Amniotic stem cell (primary cell): ENCODE measurements at places on chromosomes 11 and 22.

GRCh38 chr22:21921729-21922128 is 30.9 kb downstream of the PPM1F start:
- no peak for DNase-seq

DNA sequence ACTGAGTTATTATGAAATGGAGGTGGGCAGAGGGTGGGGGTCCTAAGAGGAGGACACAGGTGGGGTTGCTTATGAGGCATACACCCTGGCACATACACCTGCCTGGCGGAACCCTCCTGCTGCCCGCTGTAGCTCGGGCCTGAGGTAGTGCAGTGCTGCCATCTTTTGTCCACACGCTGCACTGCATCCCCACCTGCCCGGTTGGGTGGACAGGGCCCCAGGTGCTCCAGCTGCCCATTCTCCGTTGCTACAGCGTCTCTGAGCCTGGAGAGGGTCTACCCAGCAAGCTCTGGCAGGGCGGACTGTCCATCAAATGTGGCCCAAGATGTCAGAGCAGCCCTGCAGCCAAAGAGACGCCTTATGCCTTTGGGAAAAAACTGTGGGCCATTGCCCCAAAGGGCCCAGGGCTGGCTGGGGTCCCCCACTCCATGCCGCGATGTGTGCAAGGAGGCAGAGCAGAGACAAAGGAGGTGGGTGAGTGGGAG is 131.2 kb downstream of the BUD13 start:
- DNase-seq, result no peak

DNA sequence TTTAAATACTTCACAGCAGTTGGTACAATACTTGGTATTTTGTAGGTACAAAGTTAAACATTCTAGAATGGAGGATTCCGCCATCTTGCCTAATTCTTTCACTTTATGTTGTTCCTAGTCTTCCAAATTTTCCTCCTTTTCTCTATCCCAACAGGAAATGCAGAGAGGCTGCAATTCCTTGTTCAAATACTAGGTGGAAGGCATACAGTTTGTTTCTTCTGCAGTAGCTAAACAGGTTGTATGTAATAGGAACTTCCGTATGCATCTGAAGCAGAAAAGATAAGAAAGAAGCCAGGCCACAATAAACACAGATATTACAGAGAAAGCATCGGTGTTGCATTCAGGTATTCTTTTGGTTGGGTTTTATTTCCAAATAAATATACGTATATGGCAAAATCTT is 186.4 kb upstream of the MTMR2 start:
- DNase-seq, result no peak

- peak; percentile 93 for DNase-seq
Measured at GRCh38 chr11:103035791-103036434, 56.0 kb downstream of the DCUN1D5 start.

DNA sequence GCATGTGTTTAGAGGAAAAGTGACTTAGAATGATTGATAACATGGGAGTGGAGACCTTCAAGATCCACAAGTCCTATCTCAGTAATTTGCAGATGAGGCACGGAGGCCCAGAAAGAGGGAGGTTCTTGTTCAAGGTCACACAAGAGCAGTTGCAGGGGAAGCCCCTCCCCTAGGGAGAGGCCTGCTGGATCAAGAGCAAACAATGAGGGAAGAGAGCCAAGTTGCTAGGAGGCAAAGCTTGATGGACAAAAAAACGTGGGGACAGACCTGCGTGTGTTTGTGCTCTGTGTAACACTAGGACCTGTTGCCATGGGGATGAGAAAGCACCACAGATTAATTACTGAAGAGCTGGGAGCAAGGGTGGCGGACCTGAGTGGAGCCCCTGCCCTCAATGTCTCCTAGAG is 6.4 kb upstream of the MFRP start:
- no peak for DNase-seq

GRCh38 chr11:22670830-22671229 is 4.4 kb downstream of the GAS2 start:
- no peak for DNase-seq

DNA sequence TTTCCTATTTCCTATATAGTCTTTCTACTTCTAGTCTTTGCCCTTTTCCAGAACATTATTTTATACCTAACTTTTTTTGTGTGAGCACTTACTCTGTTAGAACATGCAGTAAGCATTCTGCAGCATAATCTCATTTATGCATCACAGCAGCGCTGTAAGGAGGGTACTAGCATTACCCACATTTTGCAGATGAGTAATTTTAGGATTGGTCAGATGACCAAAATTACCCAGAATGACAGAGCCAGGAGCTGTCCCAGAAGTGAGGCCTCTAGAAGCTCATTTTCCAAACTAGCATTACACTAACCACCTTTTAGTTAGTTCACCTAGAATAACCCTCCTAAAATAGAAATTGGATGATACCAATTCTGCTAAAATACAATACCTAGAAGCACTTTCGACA is 47.1 kb upstream of the ARHGAP32 start:
- no peak for DNase-seq

DNA sequence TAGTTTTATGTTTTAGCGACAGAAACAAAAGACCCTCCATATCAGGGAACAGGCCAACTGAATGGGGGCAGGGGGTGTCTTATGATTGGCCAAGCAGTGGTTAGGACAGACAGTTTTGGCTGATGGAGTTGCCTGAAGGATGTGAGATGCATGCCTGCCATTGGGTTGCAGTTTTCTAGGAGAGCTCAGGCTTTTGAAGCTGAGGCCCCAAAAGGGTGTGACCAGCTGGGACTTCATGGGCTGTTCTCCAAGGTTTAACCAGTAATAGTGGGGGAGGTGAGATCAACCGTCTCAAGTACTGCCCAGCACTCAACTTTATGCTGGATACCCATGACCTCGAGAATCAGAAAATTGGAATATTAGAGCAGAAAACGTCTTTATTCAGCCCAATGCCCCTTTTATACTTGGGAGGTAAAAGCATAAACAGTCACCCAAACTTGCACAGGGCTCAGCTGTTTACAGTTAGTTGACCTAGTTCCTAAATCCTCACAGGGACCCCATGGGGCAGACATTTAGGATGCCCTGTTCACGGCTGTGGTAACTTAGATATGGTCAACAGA is 13.5 kb downstream of the DTX4 start:
- no peak for DNase-seq

DNA sequence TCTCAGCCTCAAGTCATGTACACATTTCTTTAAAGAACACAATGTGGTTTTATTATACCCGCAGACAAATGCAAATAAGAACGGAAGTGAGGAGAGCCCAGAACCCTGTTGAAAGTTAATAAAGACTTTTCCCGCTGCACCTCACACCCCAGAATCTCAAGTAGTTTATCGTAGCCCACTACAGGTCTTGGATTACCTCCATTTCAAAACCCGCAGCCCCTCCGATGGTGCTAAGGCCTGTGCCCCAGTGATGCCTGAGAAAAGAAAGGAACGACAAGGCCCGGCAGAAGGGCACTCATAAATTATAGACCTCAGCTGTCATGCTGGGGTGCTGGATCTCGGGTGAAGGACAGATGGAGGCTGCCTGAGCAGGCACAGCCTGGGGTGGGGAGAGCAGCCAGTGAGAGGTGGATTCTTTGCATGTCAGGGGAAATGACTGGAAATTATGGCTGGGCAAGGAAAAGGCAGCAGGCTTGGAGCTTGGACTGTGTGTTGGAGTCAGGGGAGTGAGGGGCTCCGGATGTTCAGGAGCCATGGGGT is 354.1 kb downstream of the NTM start:
- no peak for DNase-seq

DNA sequence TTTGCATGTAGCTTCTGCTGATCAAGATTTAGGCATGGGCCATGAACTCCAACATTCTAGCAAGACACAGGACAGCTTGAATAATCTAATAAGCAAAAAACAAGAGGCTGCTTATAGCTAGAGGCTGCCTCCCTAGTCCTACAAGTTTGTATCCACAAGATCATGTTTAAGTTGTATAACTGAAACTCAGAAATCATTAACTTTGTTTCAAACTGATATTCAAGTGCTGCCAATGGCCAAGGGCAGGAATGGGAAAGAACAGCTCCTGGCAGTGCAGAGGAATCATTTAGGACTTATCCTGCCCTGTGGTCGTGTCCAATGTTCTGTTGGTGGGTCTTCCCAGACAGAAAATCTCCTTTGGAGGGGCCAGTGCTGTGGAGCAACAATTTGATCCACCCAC is 209.6 kb upstream of the DDI1 start:
- no peak for DNase-seq

DNA sequence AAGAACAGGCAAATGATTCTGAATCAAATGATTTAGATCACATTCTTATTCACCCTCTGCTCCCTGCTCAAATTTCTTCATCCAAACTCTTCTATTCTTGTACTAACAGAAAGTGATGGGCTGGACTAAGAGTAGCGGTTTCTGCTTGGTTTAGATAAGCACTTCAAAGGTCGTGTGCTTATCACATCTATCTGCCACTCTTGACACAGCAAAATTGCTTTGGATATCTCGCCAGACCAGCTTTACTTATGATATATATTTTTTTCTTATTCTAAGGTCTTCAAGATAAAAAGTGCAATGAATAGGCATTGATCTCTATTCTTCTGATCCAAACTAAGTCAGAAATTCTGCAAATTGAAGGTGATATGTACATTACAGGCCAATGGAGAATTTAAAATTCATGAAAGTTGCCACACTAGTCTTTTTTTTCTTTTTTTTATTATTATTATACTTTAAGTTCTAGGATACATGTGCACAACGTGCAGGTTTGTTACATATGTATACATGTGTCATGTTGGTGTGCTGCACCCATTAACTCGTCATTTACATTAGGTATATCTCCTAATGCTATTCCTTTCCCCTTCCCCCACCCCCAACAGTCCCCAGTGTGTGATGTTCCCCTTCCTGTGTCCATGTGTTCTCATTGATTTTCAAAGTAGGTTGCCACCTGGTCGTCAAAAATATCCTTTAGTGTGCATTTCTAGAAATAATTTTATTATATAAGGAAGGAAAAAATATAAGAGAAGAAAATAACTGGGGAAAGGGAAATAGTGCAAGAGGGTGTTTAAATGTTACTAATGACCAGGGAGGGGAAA is 1941.0 kb upstream of the RAG2 start:
- no peak for DNase-seq

GRCh38 chr11:2267851-2268728 is 2.3 kb downstream of the ASCL2 start:
- no peak for DNase-seq

- DNase-seq, result no peak
Measured at GRCh38 chr11:111759376-111759775, 6.8 kb downstream of the PPP2R1B start.

- DNase-seq, result no peak
Measured at GRCh38 chr11:47177846-47178245, 1.2 kb upstream of the ARFGAP2 start.

DNA sequence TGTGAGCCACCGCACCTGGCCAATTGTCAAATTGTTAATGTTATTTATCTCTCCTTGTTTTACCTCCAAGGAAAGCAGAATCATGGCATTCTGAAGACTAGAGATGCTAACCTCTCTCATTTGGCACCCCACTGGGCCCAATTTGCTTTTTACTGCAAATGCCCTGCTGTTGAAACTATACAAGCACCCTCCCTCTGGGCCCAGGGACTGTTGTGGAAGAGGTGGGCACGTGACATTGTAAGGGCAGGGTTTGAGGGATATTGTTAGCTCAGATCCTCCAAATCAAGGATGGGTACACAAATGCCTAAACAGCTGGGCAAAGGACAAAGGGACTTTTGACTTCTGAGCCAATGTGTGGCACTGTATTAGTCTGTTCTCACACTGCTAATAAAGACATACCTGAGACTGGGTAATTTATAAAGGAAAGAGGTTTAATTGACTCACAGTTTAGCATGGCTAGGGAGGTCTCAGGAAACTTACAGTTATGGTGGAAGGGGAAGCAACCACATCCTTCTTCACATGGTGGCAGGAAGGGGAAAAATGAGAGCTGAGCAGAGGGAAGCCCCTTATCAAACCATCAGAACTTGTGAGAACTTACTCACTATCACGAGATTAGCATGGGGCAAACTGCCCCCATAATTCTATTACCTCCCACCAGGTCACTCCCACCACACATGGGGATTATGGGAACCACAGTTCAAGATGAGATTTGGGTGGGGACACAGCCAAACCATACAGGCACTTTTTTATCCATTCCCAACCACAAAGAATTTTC is 6.5 kb upstream of the ALDH3B2 start:
- DNase-seq, result no peak

DNA sequence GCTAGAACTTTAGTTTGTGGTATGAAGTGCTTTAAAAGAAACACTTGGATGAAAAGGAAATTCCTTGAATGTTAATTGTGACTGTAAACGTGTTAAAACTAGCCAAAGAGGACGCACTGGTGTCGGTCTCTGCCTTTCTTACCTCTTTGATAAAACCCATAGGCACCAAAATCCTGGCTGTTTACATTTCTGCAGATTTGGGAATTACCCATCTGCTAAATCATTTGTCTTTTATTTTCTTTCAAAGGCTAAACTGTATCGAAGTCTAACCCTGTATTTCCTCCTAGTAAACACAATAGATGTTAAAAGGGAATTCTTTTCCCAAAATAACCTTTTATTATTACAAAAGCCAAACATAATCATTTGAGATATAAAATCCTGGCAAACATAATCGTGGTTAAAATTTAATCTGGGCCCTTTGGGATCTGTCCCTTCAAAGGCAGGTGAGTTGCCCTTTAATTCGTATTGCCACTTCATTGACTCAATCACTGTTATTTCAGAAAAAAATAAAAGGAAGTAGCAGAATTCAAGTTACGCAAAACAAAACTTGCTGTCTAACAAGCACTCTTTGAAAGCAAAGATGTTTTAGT is 2.4 kb downstream of the RASSF10 start:
- DNase-seq, result no peak

DNA sequence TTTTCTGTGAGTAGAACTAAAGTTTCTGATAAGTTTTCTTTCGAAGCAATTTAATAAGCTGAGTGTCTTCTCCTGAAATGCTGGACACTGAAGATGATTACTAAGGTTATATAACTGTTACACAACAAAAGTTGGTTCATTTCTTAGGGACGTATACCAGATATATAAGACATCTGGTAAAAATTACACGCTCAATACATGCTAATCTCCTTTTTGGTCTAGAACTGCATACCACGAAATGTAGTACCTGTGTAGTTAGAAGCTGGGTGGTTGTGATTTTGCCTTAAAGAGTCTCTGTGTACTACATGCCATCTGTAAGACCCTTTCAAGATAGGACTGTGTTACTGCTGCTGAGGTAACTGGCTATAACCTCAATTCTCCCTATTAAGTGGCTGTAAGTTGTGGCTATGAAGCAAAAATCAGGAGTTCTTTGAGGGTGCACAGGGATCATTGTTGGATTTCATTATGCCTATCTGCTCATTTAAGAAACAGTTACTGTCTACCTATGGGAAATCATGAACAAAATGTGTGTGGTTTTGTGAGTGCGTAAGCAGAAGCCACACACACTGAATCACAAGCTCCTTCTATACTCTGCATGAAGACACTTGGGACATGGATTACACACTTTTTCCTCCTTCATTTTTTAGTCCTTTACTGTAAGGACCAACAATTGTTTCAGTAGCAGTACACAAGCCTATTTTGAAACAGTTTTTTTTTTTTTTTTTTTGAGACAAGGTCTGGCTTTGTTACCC is 195.9 kb downstream of the SWAP70 start:
- no peak for DNase-seq

DNA sequence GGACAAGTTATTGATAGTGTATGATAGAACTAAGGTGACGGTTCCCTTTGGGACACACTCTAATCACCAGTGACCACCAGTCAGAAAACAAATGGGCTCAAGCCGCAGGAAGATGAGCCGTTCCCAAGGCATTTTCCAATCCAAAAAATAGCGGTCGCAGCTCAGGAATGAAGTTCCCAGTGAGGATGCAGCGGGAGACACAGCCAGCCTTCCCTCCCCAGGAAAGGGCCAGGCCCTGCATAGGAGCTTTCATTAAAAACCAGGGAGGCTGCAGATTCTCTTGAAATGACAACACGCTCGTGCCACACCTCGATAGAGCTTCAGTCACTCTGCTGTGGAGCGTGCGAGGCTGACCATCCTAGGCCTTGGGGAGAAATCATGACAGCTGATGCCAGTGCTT is 65.8 kb upstream of the WNT7B start:
- no peak for DNase-seq
